ENCODE measurements at places on chromosomes 1 and 21. TPM values are rescaled to one million over a fixed set of nuclear protein-coding genes. Genes with fewer than 3 reads are reported as not detected.

The GBP2 gene
- 0.56 TPM for total RNA-seq

GRCh38 chr1:69913977-69914376 is 291.4 kb downstream of the LRRC40 start:
- no peak for DNase-seq

DNA sequence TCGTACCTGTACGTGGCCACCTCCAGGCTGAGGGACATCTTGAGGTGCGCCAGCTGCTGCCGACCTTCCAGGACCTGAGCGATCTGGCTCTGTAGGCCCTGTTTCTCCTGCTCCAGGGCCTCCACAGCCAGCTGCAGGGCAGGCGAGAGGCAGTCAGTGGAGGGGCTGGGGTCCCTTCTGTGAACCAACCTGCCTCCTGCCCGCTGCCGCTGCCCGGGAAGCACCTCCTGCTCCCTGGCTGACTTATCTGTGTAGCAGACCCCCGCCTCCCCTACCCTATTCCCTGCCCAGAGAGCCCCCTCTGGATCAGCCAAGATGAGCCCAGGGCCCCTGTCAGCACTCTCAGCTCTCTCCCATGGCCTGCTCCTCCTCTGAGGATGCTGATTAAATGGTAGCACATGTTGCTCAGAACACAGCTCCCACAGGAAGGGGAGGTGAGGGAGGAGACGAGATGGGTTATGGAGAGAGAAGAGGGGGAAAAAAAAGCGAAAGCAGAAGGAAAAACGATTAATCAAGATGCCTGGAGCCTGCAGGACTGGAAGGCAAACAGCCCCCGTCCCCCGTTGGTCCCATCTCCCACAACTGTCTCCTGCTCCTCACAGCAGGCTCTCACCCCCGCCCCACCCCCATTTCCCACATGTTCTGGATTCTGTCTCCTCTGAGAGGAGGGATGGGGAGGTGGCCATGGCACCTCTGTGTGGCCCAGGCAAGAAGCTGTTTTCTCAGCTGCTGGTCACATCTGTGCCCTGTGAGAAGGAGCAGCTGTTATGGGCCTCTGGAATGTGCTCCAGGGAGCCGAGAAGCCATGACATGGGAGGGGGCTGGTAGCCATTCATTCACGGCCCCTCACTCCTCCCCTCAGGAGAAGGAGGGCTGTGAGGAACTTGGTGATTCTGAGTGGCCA is 1.7 kb downstream of the NES start:
- no peak for DNase-seq

DNA sequence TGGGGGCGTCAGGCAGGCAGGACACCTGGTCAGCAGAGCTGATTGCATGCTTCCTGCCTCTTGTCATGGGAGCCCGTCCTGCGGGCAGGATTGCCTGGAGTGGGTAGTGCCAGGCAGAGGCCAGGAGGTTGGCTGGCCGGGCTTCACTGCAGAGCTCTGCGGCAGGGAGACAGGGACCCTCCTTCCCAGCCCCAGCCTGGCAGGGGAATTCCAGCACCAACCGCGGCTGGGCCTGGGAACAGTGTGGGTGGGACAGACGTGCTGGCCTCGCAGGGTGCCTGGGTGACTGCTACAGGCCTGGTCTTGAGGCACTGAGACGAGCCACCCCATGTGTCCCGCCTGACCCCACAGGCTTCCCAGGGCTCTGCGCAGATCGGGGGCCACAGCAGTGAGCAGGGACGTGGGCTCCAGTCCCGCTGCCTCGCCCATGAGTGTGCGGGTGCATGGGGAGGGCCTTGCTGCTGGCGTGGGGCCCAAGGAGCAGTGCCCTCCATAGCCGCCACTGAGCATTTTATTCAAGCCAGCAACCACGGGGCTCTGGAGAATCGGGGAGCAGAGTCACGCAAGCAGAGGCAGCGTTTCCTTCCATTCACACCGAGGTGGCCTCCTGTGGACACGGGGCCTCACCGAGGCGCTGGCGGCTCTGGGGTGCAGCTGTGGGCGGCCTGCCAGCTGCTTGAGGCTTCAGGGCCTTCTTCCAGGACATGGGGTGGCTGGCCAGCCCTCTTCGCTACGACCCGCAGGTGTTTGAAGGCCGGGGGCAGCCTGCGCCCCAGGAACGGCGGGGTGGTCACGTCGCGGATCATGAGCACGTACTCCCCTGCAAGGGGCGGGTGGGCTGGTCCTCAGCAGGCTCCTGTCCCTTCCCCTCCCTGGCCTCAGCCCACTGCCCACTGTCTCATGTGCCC is 70.3 kb downstream of the MORN1 start:
- DNase-seq, result no peak

The CD52 gene
- not detected for total RNA-seq

DNA sequence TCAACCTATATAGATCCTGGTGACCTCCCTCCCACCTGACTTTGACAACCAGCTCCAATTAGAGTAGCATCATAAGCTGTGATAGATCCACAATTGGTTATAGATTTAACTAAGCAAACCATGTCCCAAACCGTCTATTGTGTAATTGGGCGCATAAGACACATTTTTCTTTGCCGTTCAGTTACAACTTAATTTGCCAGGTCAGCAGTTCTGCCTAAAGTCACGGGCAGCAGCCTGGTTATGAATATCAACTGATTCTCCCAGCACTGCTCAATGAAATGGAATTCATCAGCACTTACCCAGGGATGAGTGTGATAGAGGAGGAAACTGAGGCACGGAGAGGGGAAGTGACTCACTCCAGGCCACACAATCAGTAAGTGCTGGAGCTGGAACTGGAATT is 73.4 kb downstream of the KLHDC7A start:
- DNase-seq, result no peak

DNA sequence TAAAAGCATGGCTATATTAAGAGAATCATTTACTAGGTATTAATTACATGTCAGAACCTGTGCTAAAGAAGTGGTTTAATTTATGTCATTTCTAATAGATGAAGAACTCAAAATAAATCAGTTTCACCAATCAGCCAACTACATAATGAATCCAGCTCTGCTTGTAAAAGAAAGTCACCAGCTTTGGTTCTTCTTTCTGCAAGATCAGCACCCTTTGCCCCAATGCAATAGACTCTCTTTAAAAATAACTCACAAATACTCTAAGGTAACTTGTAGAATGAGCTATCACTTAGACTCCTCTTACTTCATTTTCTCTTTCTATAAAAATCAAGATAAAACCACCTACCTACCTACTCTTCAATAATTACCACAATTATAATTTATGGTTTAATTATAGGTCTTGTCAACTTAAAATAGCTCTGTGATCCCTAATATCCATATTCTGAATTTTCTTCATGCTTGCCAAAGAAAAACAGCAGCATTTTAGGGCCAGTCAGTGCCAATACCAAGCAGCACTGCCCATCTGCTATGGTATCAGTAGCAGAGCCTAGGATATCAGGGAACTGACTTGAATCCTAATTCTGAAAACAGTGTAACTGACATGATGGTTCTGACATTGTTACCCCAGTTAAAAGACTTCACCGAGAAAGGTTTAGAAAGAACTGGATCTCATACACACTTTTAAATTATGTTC is 11.3 kb downstream of the SLC19A2 start:
- DNase-seq, result no peak

DNA sequence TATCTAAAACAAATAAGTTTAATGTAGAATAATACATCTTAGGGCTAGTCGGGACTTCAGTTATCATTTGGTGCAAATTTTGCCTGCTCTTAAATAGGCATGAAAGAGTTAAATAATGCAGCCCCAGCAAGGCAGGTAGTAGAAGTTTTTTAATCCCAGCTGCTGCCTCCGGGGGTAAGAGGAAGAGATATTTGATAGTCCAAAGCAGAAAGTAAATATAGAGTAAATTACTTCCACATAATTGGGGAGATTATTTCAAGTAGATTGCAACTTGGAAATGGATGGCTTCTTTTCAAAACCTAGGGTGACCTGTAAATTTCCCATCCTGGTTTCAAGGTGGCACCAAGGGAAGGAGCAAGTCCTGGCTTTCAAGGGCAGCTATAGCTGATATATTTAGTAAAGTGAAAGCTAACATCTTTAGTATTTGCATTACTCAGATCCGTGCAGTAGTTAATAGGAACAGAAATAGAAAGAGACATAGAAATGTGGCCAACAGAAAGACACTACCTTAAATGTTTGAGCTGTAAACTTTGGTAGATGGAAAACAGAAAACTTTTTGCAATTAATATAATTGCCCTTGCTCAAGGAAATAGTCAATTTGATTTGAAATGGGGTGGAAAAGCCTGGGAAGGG is 109.1 kb downstream of the LMO4 start:
- no peak for DNase-seq

The C21orf58 gene
- total RNA-seq, result 13.9 TPM
